ENCODE measurements at places on chromosomes 4 and X.
A peak's percentile ranks its signal among the peaks of the same experiment; 100 is the strongest.

GRCh38 chr4:38094419-38094818, 134.2 kb downstream of the PTTG2 start:
- DNase-seq, result no peak

GRCh38 chr4:137393044-137393443, 139.2 kb downstream of the PCDH18 start:
- no peak for DNase-seq

GRCh38 chrX:734362-734761, 103.8 kb downstream of the SHOX start:
- no peak for DNase-seq

DNA sequence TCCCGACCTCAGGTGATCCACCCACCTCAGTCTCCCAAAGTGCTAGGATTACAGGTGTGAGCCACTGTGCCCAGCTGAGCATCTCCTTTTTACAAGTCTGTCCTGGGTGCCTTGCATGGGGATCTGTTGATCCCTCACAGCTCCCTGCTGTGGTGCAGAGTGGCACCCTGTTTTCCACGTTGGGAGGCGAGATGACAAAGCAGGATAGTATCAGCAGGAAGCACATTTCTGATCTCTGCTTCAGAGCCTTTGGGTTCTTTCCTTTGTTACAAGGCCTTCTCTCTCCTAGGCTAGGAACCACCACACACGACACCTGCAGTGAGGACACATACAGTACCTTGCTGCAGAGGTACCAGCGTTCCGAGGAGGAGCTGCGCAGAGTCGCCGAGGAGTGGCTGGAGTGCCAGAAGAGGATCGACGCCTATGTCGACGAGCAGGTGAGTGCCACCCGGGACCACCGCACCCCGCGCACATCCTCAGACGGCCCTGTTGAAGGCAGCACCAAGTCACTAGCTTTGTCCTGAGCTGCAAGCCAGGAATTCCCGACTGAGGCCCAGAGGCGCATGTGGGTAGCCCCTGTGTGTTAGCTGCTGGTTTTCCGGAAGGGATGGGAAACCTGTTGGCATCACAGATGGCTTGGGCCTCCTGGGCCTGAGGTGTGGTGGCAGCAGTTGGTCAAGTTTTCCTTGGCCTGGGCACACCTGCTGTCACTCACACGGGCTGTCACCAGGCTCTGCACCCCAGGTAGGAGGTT, 109.6 kb downstream of the TNIP2 start:
- no peak for DNase-seq

DNA sequence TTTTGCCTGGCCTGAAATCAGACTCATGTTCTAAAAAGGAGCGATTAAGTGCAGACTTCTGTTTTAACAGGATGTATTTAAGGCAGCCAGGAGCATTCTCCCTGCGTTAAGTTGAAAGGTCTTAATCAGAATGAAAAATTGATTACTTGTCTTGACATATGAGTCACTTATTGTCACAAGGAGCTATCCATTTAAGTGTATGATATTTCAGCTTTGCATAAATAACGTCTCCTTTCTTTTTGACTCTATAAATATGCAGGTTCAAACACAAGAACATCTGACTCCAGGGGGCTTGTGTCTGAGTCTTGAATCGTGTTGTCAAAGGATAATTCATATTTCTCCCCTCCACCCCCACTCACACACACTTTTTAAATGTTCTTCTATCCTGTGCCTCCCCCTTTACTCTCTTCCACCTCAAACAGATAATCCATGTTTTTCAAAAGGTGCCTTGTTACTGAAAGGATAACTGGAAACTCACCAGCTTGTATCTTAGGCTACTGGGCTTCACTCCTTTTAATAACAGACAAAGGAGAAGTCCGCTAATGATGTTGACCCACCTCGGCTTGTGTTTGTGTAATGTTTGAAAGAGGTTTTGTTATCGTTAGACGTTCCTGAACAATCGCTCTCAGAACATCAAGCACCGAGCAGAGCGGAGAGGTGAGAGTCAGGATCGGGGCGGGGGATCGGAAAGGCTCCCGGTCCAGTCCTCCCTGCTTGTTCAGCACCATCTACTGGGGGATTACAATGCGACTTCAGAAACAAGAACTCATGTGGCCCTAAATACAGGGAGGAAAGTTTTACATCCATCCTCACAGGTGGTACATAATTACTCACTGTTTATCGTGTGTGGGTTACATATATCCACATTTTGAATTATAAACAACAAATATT, 107.5 kb upstream of the RPL34 start:
- peak; percentile 62 for DNase-seq

- no peak for DNase-seq
Measured at GRCh38 chrX:79036157-79036880, 91.1 kb downstream of the P2RY10 start.

GRCh38 chr4:185374573-185374972, 21.2 kb downstream of the LRP2BP start:
- DNase-seq, result no peak

- no peak for DNase-seq
Measured at GRCh38 chr4:168097161-168097560, 4.8 kb downstream of the ANXA10 start.

DNA sequence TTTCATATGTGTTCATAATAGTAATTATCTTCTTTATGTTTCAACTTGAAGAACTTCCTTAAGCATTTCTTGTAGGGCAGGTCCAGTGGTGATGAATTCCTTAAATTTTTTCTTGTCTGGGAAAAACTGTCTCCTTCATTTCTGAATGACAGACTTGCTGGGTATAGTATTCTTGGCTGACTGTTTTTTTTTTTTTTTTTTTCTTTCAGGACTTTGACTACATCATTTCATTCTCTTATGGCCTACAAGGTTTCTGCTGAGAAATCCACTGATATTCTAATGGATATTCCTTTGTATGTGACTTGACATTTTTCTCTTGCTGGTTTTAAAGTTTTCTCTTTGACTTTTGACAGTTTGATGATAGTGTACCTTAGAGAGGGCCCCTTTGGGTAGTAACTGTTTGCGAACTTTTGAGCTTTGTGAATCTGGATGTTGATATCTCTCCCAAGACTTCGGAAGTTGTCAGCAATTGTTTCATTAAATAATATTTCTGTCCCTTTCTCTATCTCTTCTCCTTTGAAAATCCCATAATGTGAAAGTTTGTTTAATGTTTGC, 54.2 kb downstream of the EDA start:
- DNase-seq, result no peak

GRCh38 chr4:122012735-122013134, 60.9 kb upstream of the TRPC3 start:
- DNase-seq, result no peak

GRCh38 chr4:85218756-85219155, 252.3 kb upstream of the WDFY3 start:
- DNase-seq, result no peak

DNA sequence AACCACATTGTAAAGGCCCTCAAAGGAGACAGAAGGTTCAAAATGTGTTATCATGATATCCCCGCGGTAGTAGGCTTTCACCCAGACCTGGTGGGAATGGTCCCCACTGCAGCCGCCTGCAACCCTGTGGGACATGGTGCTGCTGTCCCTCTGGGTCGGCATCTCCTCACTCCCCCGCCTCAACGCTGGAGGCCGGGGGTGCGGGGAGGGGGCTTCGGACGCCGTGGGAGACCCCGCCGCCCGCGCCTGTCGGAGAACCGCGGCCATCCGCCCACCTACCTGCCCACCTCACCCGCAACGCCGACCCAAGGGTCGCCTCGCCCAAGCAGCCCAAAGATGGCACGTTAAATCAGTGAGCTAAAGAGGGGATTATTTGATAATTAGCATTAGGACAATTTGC, 11.2 kb upstream of the ARMCX1 start:
- DNase-seq, result no peak

- DNase-seq, result no peak
Measured at GRCh38 chrX:153303276-153304262, 18.0 kb downstream of the PNMA6F start.

DNA sequence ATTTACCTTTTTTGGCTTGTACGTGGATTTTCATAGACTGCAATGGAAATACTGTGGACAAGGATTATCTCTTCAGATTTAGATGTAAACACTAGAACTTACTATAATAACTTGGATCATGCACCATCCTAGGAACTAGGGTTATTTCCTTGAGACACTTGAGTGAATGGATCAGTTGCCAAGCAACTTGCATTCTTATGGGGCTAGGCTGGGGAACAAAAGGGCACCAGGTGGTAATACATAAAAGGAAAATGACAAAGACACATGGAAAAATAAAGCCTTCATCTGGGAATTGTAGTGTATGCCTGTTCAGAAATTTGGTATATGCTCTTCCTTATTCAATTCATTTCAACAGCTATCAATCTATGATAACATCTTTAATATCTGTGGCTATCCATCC, 247.1 kb downstream of the SPRY1 start:
- no peak for DNase-seq

DNA sequence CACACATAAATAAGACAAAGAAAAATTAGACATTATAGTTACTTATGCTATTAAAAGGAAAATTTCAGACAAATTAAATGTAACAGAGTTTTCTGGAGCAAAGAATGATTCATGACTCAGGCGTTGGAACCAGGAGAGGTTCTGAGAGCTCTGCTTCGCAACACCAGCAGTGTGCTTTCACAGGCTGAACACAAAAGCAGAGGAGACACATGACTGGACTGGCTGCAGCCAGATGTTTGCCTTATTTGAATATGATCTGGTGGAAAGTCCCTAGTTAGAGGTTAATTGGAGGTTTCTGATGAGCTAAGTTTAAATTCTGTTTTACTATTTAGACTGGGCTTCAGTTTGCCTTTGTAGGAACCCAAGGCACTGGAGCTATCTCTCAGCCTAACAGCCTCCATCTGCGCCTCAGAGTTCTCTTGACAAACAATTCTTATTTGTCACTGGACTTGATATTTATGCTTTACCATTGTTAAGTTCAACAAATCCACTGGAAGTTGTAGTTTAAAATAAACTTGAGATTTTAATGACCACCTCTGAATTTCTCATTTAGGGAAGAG, 16.2 kb downstream of the BOD1L1 start:
- no peak for DNase-seq

Data from HEK293T (cell line).